ENCODE measurements at places on chromosomes 5 and 9.

- DNase-seq, result peak; percentile 35
Measured at GRCh38 chr9:126326228-126327005, at the start of gene MVB12B. Gene MVB12B (plus strand): TSS chr9:126326829. CDS start chr9:126326930, 101 bp downstream.

DNA sequence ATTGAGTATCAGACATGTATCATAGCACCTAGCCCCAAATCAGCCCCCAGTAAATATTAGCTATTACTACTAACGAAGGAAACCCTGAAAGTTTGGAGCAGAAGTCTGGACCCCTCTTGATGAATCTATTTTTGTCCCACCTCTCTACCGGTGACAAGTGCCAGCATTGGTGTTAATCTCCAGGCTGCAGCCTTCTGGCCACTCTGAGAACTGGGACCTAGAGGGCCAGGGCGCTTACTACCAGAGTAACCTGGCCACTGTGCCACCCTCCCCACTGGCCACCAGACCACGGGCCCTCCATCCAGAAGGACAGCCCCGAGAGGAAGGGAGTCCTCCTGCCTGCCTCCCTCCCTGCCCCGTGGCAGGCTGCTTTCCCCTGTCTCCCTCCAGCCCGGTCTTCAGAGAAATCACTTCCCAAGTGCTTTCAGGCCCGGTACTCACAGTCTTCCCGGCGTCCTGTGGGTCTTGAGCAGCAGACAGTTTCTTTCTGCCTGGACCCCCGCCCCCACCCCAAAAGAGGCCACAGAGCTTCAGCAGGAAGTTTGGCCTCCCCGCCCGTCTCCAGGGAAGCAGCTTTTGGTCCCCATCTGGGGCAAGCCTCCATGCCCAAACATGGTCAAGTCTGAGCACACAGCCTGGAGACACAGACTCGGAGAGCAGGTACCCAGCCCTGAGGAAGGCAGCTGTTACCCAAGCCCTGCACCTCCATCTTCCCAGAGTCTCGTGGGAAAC is at the start of gene KCNMB1:
Gene KCNMB1 (minus strand): TSS at position 550 of the 732 bp plus-strand sequence. CDS start 3,920 bp downstream, outside the sequence.
- DNase-seq, result no peak

DNA sequence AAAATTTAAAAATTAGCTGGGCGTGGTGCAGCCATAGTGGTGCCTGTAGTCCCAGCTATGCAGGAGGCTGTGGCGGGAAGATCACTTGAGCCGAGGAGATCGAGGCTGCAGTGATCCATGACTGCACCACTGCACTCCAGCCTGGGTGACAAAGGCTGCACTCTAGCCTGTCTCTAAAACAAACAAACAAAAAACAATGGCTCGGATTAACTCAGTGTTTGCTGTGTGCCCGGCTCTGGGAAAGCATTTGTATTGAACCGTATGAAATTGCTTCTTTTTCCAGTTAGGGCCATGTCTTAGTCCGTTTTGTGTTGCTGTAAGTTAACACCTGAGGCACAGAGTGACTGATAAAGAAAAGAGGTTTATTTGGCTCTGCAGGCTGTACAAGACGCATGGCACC is 62.6 kb downstream of the CFAP77 start:
- DNase-seq, result no peak

DNA sequence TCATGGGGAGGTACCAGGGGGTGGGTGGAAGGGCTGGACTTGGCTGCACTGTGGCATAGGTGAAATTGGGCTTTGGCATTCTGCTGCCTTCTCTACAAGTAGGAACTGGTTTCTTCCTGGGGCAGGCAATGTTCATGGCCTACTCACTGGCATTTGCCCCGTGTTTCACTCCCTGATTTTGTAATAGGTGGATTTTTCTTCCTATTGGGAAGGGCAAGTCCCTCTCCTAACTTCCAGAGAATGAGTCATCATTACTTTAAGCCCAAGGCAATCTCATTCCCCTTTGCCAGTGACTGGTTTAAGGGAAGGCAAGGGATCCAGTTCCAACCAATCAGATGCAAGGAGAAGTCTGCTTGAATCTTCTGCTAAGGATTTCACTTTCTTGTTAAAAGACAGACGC is 67.9 kb upstream of the ANKRD55 start:
- no peak for DNase-seq

DNA sequence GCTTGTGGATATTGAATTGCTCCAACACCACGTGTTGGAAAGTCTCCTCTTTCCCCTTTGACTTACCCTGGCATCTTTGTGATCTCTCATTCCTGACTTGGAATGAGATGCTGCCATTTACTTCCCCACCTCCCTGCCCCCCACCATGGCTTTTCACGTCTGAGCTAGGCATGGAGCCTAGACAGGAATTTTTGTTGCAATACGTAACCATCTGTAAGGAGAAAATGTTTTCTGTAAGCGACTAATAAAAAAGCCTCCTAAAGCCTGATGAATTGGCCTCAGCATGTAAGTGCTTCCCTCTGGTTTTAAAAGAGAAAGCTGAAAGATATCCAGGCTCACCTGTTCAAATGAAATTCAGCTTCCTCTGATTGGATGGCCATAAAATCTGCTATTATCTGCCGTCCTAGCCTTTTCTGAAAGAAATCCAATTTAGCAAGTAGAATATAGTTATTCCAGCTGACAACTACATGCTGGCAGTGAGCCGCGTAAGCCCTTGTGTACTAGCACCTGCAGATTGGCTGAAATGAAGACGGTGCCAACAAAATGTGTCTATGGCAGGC is 200.1 kb downstream of the NSG2 start:
- no peak for DNase-seq

GRCh38 chr5:131296213-131296672 is 32.4 kb downstream of the CDC42SE2 start:
- DNase-seq, result no peak

- DNase-seq, result no peak
Measured at GRCh38 chr9:129072171-129072570, 8.7 kb upstream of the DOLPP1 start.

GRCh38 chr9:89659891-89660685 is 55.3 kb downstream of the GADD45G start:
- no peak for DNase-seq

- DNase-seq, result no peak
Measured at GRCh38 chr5:40356248-40356647, 323.5 kb upstream of the PTGER4 start.

- DNase-seq, result no peak
Measured at GRCh38 chr9:33913541-33913940, 96.6 kb downstream of the UBE2R2 start.

GRCh38 chr9:127805620-127806019 is 2.9 kb downstream of the FPGS start:
- DNase-seq, result no peak

DNA sequence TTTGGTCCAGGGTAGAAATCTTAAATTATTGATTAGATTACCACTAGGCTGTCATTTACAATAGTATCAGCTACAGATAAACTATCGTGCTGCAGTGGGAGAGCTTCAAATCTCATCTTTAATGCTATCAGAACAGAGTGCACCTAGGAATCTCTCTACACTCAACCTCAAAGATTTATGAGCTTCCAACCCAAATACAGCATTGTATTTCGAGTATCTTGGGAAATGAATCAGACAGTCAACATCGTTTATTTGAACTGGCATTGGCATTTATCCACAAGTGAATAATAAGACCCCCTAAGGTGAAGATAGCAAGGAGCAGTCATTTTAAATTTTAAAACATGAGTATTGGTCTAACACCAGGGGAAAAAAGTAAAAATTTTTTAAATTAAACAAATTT is 1203.2 kb downstream of the CDH12 start:
- no peak for DNase-seq

DNA sequence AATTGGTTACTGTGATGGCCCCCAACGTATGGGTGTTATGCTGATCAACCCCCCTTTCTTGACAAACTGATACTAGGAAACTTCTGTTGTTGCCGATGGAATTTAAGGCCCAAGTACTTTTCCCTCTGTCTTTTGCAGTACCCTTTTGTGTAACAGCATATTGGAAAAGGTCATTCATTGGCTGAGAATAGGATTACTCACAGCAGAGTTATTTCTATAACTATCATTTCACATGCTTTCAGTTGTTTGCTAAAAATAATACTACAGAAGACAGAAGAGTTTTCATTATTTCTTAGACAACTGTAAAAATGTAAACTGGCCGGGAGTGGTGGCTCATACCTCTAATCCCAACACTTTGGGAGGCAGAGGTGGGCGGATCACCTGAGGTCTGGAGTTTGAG is 329.5 kb downstream of the KIAA0825 start:
- no peak for DNase-seq

- DNase-seq, result no peak
Measured at GRCh38 chr5:163459462-163459818, 462 bp downstream of the NUDCD2 start.

DNA sequence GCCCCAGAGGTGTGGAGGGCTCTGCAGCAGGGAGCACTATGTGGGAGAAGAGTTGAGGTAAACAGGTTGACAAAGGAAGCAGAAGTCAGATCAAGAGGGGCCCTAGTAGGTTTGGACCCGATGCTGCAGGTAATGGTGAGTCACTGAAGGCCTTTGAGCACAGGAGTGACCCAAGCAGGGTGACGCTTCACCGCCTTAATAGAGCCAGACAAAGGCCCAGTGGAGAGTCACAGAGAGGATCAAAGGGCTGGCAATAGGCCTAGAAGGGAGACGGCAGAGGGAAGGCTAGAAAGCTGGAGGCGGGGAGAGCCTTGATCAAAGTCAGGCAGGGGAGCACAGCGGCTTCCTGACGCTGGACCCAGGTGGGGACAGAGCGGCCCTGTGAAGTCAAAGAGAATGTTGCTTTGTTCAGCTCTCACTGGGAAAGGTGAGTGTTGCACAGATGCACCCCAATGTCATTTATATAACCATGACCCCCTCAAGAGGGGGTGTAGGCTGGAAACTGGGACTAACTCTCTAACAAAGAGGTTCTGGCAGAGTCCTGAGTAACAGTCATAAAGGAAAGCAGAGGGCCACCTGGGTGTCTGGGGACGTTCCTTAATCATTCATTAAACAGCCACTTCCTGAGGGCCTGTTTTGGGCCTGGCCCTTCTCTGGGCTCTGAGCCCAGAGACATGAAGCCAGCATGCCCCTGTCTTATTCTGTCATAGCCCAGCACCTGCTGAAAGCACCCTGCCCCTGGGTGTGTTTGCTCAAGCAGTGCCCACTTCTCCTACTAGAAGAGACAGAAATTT is 9.8 kb upstream of the CPLX2 start:
- DNase-seq, result no peak

GRCh38 chr9:19442240-19442639 is 33.4 kb downstream of the ACER2 start:
- no peak for DNase-seq

DNA sequence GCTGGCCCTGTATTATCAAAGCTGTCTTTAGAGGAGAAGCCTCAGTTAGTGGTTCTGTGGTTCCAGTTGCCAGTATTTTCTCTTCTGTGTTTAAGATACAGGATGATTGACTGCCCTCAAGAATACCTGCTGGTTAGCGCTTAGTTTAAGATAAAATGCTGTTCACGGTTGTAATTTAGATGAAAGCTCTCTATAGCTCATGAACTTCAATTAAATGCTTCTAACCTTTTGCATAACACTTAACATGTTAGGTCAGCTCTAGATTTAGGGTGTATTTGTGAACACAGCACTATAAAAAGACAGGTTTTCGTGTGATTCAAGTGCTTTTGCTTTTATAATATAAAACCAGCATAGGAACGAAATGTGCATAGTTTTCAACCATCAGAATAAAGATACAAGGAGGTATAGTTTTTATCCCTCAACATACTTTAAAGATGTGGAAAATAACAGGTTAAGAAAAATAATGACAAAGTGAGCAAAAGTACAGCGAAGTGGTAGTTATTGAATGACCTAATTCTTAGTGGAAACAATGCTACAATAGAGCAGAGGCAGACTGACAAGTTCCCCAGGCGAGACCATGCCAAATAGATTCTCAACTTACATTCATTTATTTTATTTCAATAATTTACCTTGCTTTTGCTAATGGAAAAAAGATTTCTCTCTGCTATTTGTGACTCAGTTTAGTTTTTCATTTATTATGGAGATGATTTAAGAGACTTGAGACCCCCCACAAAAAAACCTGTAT is 602.6 kb upstream of the DMAC1 start:
- no peak for DNase-seq

DNA sequence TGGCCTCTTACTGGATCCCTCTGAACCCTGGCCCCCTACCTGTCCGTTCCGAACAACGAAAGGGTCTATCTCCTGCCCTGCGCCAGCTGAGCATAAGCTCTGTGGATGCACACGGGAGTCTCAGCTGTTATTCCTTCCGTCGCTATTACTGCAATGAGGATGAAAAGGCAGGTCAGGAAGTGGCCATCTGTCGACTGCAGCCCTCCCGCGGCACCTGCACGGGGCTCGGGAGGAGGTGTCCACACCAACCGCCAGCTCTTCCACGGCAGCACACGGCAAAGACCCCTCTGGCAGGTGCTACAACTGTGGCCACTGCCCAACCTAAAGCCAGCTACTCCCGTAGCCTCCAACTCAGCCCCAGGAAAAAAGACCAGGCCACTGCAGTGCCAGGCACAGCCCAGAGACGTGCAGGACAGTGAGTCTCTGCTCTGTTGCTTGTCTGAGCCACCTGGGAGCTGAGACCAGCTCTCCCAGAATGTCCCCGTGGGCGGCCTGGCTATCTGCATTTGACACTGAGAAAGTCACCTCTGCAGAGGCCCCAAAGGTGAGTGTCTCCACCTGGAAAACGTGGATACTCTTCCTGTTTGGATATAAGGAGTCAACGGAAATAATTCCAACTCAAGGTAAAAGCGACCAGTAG is 19.1 kb downstream of the CAMSAP1 start:
- no peak for DNase-seq

DNA sequence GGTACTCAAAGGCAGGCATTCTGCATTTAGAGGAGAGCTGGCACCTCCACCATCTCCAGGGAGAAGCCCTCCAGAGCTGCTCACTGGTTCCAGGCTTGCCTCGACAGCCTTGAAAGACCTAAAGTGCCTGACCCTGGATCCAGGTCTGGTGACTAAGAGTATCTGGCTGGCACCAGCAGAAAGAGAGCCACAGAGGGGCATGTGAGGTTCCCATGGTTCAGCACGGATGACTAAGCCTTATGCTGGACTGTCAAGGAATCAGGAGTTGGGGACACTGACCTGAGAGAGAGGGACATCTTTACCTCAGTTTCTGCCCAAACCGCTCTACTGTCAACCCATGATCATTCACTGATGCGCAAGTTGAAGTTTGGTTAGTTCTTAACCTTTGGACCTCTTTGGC is 3.0 kb downstream of the ACTL7A start:
- no peak for DNase-seq

- DNase-seq, result no peak
Measured at GRCh38 chr5:35810601-35811000, 46.1 kb upstream of the IL7R start.

- DNase-seq, result no peak
Measured at GRCh38 chr9:37363124-37363523, 59.4 kb upstream of the GRHPR start.

Data from activated T-helper 1 cell treated with anti-CD3 and anti-CD28 coated beads, Interleukin-12 subunit alpha, Interleukin-12 subunit beta, Interleukin-2, Interleukin-4 antibody, amounts not matched to agents 30 ng/mL and 10 ng/mL and 1 ng/mL, durations not matched to agents 14 hours and 24 hours and 36 hours (primary cell).